ENCODE measurements at places on chromosomes 7 and 10. TPM values are rescaled to one million over a fixed set of nuclear protein-coding genes. Genes with fewer than 3 reads are reported as not detected.

DNA sequence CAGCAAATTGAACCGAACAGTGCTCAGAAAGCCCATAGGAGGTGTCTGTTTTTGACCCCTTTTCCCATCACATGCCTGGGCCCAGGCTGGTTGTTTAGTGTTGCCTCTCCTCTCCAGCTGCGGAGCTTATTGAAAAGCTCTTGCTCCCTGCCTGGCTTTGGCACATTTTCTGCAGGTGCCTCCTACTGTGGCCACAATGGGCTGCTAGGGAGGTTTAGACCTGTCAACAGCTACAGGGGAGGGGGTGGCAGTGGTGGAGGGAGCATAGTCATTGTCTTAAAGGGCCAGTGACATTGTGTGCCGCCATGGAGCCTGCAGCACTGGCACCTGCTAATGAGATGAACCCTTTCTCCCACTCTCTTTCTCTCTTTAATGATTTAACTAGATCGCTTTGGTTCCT is 13.2 kb upstream of the ENO4 start:
- DNase-seq = no peak
- peaks cover 6% of the 10 kb centered on the region for H3K27me3 ChIP-seq
- no peaks in the 10 kb centered on the region for H3K36me3 ChIP-seq
- no peaks in the 10 kb centered on the region for H3K4me1 ChIP-seq
- no peak overlapping the region for H3K27ac ChIP-seq

- H3K4me3 ChIP-seq = peak overlapping the region; percentile 91
- H3K27me3 ChIP-seq = peaks cover 9% of the 10 kb centered on the region
- H3K4me1 ChIP-seq = peaks cover 21% of the 10 kb centered on the region
- DNase-seq = peak; percentile 96
- H3K27ac ChIP-seq = peak overlapping the region; percentile 42
- no peaks in the 10 kb centered on the region for H3K36me3 ChIP-seq
Measured at GRCh38 chr7:24573554-24574338, 494 bp downstream of the PALS2 start.

The BMPER gene
- total RNA-seq = 9.7 TPM

GRCh38 chr10:15213461-15213861 is 45.0 kb upstream of the NMT2 start:
- H3K27ac ChIP-seq = no peak overlapping the region
- peaks cover 25% of the 10 kb centered on the region for H3K36me3 ChIP-seq
- H3K4me3 ChIP-seq = no peak overlapping the region
- H3K27me3 ChIP-seq = no peaks in the 10 kb centered on the region
- DNase-seq = no peak

GRCh38 chr10:69065406-69066361 is 22.2 kb upstream of the SRGN start:
- DNase-seq = peak; percentile 79
- H3K27ac ChIP-seq = peak overlapping the region; percentile 92
- H3K4me1 ChIP-seq = peaks cover 45% of the 10 kb centered on the region
- no peaks in the 10 kb centered on the region for H3K36me3 ChIP-seq
- H3K4me3 ChIP-seq = peak overlapping the region; percentile 31

GRCh38 chr10:22852712-22853353 is 75.0 kb upstream of the ARMC3 start:
- H3K27ac ChIP-seq = no peak overlapping the region
- H3K4me1 ChIP-seq = peaks cover 9% of the 10 kb centered on the region
- no peak overlapping the region for H3K4me3 ChIP-seq
- DNase-seq = no peak

DNA sequence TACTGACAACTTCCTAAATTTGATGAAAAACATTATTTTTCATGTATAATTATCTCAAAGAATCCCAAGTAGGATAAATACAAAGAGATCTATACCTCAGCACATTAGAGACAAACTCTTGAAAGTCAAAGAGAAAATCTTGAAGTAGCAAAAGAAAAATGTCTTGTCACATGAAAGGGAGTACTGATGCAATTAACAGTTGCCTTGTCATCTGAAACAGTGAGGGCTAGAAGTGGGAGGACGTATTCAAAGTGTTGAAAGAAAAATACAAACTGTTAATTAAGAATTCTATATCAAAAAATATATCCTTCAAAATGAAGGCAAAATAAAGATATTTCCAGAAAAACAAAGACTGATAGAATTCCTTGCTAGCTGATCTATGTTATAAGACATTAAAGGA is 35.5 kb upstream of the ARHGAP22 start:
- H3K27ac ChIP-seq = no peak overlapping the region
- H3K4me1 ChIP-seq = peaks cover 11% of the 10 kb centered on the region
- no peak overlapping the region for H3K4me3 ChIP-seq
- no peaks in the 10 kb centered on the region for H3K36me3 ChIP-seq

The FXYD4 gene
- not detected for total RNA-seq

GRCh38 chr7:13282377-13282980 is 595.0 kb downstream of the ARL4A start:
- H3K36me3 ChIP-seq = no peaks in the 10 kb centered on the region
- no peak overlapping the region for H3K4me3 ChIP-seq
- H3K4me1 ChIP-seq = peaks cover 7% of the 10 kb centered on the region
- no peak overlapping the region for H3K27ac ChIP-seq
- DNase-seq = no peak
- H3K27me3 ChIP-seq = no peaks in the 10 kb centered on the region

DNA sequence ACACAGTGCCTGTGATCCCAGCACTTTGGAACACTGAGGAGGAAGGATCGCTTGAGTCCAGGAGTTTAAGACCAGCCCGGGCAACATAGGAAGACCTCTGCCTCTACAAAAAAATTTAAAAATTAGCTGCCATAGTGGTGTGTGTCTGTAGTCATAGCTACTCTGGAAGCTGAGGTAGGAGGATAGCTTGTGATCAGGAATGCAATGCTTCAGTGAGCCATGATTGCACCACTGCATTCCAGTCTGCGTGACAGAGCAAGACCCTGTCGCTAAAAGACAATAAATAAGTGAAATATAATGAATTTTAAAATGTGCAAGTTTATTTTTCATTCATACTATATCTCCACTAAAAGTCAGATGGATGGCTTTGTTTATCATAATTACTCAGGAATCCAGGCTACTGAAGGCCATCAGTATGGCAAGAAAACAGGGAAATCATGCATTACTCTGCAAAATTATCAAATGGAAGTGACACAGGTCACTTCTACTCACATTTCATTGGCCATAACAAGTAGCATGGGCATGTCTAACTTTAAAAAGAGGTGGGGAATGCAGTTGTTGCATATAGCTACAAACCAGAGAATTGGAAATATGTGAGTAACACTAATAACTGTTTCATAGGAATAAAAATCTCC is 32.9 kb upstream of the FAM3C start:
- H3K27ac ChIP-seq = no peak overlapping the region
- no peaks in the 10 kb centered on the region for H3K36me3 ChIP-seq
- DNase-seq = no peak
- H3K4me3 ChIP-seq = no peak overlapping the region
- peaks cover 7% of the 10 kb centered on the region for H3K4me1 ChIP-seq

DNA sequence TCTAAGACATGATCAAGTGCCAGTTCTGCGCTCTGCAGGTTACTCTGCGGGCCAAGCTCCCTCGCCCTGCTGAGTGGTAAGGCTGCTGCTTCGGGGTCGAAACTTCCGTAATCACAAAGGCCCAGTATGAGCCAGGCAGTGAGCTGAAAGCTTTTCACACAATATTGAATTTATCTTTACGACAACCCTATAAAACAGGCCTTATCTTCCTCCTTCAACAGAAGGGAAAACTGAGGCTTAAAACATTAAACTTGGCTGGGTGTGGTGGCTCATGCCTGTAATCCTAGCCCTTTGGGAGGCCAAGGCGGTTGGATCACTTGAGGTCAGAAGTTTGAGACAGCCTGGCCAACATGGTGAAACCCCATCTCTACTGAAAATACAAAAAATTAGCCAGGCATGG is 83.3 kb downstream of the FAM107B start:
- DNase-seq = no peak
- no peak overlapping the region for H3K4me3 ChIP-seq
- H3K27me3 ChIP-seq = no peaks in the 10 kb centered on the region
- no peaks in the 10 kb centered on the region for H3K36me3 ChIP-seq
- no peak overlapping the region for H3K27ac ChIP-seq

The ZNF117 gene
- total RNA-seq = 8.3 TPM

GRCh38 chr10:30047924-30048531 is 11.4 kb downstream of the JCAD start:
- no peaks in the 10 kb centered on the region for H3K27me3 ChIP-seq
- H3K36me3 ChIP-seq = peaks cover 46% of the 10 kb centered on the region
- no peak overlapping the region for H3K4me3 ChIP-seq
- H3K27ac ChIP-seq = no peak overlapping the region
- peaks cover 15% of the 10 kb centered on the region for H3K4me1 ChIP-seq
- no peak for DNase-seq

The GARIN1A gene
- total RNA-seq = 2.1 TPM

The STAMBPL1 gene
- total RNA-seq = 11.6 TPM

GRCh38 chr10:49298983-49299815 is at the start of gene C10orf71:
Gene C10orf71 (plus strand): TSS chr10:49299170. CDS start chr10:49322546, 23,376 bp downstream.
- H3K27me3 ChIP-seq = peaks cover 39% of the 10 kb centered on the region
- H3K27ac ChIP-seq = no peak within 1 kb of the TSS
- no peaks in the 10 kb centered on the region for H3K4me1 ChIP-seq
- H3K4me3 ChIP-seq = no peak within 1 kb of the TSS
- DNase-seq = peak; percentile 74
- H3K36me3 ChIP-seq = no peaks in the 10 kb centered on the region

GRCh38 chr7:44853391-44853790 is 5.5 kb upstream of the H2AZ2 start:
- no peaks in the 10 kb centered on the region for H3K27me3 ChIP-seq
- DNase-seq = no peak
- H3K4me1 ChIP-seq = peaks cover 28% of the 10 kb centered on the region
- no peak overlapping the region for H3K4me3 ChIP-seq
- H3K36me3 ChIP-seq = no peaks in the 10 kb centered on the region
- H3K27ac ChIP-seq = no peak overlapping the region

- peaks cover 32% of the 10 kb centered on the region for H3K36me3 ChIP-seq
- no peaks in the 10 kb centered on the region for H3K27me3 ChIP-seq
- H3K4me1 ChIP-seq = no peaks in the 10 kb centered on the region
- H3K27ac ChIP-seq = no peak overlapping the region
Measured at GRCh38 chr10:113158183-113158582, 208.1 kb downstream of the TCF7L2 start.

DNA sequence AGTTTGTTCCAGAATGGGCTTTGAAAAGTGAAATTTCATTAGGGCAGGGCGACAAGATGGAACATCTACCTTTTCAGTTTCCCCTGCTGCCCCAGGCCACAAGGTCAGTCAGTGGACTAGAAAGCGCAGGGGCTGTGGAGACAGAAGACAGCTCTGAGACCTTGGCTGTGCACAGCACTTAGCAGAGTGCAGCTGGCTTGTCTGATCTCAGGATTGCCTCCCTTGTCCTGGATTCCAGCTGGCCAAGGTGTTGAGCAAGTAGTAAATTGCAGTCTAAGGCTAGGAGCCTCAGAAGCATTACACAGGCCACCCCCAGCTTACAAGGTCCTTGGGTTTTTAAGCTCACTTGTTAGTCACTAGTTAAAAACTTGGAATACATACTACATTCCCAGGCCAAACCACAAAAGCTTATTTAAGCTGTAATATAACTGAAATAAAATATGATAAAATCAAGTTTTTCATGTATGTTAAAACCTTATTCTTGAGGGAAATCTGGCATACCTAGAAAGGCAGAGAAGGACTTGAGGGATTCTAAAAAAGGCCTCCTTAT is 67.3 kb upstream of the NPY start:
- no peaks in the 10 kb centered on the region for H3K27me3 ChIP-seq
- no peak overlapping the region for H3K4me3 ChIP-seq
- H3K27ac ChIP-seq = no peak overlapping the region

DNA sequence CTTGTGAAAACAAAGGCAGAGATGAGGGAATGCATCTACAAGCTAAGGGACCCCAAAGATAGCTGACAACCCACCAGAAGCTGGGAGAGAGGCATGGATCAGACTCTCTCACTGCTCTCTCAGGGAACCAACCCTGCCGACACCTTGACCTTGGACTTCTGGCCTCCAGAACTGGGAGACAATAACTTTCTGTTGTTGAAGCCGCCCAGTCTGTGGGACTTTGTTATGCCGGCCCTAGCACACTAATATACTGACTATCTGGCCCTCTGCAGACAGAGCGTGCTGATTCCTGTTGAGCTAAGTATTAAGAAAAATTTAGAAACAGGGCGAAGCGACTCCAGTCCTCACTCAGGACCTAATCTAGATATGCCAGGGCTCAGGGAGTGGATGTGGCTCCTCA is 144.3 kb upstream of the TCF7L2 start:
- H3K27ac ChIP-seq = no peak overlapping the region
- no peaks in the 10 kb centered on the region for H3K4me1 ChIP-seq
- DNase-seq = no peak
- no peaks in the 10 kb centered on the region for H3K27me3 ChIP-seq
- H3K4me3 ChIP-seq = no peak overlapping the region

- DNase-seq = peak; percentile 73
- H3K27me3 ChIP-seq = no peaks in the 10 kb centered on the region
- H3K36me3 ChIP-seq = no peaks in the 10 kb centered on the region
- peak overlapping the region; percentile 95 for H3K27ac ChIP-seq
- H3K4me3 ChIP-seq = peak overlapping the region; percentile 21
Measured at GRCh38 chr10:70190581-70190980, 20.3 kb upstream of the SAR1A start.

- no peak overlapping the region for H3K4me3 ChIP-seq
- DNase-seq = no peak
Measured at GRCh38 chr10:89228962-89229361, 21.8 kb upstream of the CH25H start.

- DNase-seq = peak; percentile 75
- H3K27ac ChIP-seq = peak overlapping the region; percentile 41
- no peaks in the 10 kb centered on the region for H3K36me3 ChIP-seq
- peak overlapping the region; percentile 25 for H3K4me3 ChIP-seq
- peaks cover 8% of the 10 kb centered on the region for H3K4me1 ChIP-seq
Measured at GRCh38 chr7:33185786-33186185, 56.4 kb downstream of the BBS9 start.

- H3K27ac ChIP-seq = no peak overlapping the region
- H3K4me3 ChIP-seq = no peak overlapping the region
- no peaks in the 10 kb centered on the region for H3K36me3 ChIP-seq
Measured at GRCh38 chr7:108103558-108104298, 26.4 kb downstream of the LAMB4 start.

The LRRN3 gene
- 2.4 TPM for total RNA-seq

DNA sequence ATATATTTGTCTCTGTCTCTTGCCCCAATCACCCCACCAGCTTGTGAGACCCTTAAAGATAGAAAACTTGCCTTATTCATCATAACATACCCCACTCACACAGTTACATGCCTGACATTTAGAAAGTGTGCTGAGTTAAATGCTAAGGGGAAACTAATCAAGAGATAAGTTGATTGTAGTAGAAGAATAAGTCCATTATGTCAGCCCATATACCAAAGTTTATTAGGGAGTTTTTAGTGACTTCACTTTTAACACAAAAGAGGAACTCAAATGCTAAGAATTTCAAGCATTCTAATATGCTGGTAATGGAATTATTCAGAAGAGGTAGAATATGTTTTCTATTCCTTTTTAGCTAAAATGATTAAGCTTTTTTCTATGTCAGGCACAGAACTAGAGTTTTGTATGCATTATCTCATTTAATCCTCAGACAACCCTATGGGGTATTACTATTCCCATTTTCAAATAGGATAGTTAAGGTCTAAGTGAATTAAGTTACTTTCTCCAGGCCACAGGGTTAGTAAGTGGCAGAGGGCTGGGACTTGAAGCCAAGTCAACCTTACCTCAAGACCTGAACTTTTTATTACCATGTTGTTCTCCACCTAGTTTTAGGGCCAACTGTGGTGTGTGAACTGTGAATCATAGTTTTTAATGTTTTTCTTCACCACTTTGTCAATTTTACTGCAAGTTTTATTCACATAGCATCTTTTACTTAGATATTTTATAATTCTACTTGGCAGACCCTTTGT is 19.6 kb downstream of the ASAH2 start:
- H3K36me3 ChIP-seq = no peaks in the 10 kb centered on the region
- DNase-seq = no peak
- no peaks in the 10 kb centered on the region for H3K4me1 ChIP-seq
- no peak overlapping the region for H3K27ac ChIP-seq
- peaks cover 57% of the 10 kb centered on the region for H3K27me3 ChIP-seq

Data from osteoblast (primary cell).